WTC11 (cell line): ENCODE measurements at places on chromosomes 5 and 9. TPM values are rescaled to one million over a fixed set of nuclear protein-coding genes. Genes with fewer than 3 reads are reported as not detected.

The TUBB4B gene
- total RNA-seq, result 373 to 376 TPM (median 375 TPM) in 3 replicates

The FOXD4 gene
- 0.13 to 0.25 TPM (median 0.21 TPM) in 3 replicates for total RNA-seq

The GALNT12 gene
- 19.3 to 24.7 TPM (median 23.7 TPM) in 3 replicates for total RNA-seq

The PCDHB11 gene
- total RNA-seq, result 0.61 to 1.2 TPM (median 0.92 TPM) in 3 replicates

The GRXCR2 gene
- not detected in 3 replicates for total RNA-seq

The RNF130 gene
- 56.2 to 61.0 TPM (median 58.5 TPM) in 3 replicates for total RNA-seq

The PRRT1B gene
- 0.48 to 1.2 TPM (median 0.78 TPM) in 3 replicates for total RNA-seq

The C5orf58 gene
- 2.0 to 3.0 TPM (median 2.1 TPM) in 3 replicates for total RNA-seq

GRCh38 chr5:52743970-52744369 is 43.7 kb upstream of the ITGA1 start:
- no peaks in the 10 kb centered on the region for H3K36me3 ChIP-seq
- no peak for DNase-seq
- peaks cover under 1% of the 10 kb centered on the region for H3K4me1 ChIP-seq
- H3K27me3 ChIP-seq, result no peaks in the 10 kb centered on the region

DNA sequence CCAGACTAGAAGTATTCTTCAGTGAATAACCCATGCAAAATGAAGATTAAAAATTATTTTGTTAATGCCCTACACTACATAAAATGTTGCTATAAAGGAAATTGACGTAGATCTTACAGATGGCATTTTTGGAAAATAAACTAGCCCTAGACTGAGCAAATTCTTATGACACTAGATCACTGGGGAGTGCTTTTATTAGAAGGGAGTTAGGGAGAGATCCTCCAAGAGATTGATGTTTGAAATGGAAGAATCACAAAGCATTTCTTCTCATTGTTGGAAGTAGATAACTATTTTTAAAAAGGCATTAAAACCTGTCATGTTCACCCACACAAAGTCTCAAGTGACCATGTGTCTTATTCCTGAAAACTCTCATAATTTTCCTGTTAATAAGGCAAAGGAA is 351.1 kb upstream of the TLE4 start:
- no peak for DNase-seq
- no peak overlapping the region for H3K4me3 ChIP-seq
- H3K36me3 ChIP-seq, result no peaks in the 10 kb centered on the region

DNA sequence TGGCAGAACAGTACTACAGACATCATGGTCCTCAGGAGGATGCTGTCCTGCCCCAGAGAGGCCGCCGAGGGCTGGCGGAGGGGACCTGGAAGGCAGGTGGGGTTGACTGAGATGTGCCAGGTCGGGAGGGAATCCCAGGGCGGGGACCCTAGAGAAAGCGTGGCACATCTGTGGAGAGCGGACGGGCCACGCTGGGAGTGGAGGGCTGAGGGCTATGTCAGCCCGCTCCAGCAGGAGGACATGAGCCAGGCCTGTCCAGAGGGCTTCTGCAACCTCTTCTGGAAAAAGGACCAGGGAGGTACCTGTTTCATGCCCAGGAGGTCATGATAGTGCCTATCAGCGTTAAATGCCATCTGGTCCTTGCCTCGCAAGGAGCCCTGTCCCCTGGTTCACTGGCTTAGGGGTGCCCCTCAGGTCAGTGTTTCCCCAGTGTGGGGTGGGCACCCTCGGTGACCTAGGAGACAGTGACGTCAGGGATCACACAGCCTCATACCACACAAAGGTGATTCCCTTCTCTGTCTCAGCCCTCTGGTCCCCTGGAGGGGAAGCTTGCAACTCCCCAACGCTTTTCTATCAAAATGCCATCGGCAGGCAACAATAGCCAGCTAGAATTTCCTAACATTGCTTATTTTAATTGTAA is 103.6 kb upstream of the IER5L start:
- H3K27me3 ChIP-seq, result no peaks in the 10 kb centered on the region
- no peak for DNase-seq
- no peak overlapping the region for H3K4me3 ChIP-seq
- no peak overlapping the region for H3K27ac ChIP-seq

- H3K4me3 ChIP-seq, result no peak overlapping the region
- no peaks in the 10 kb centered on the region for H3K4me1 ChIP-seq
- no peak overlapping the region for H3K27ac ChIP-seq
- H3K27me3 ChIP-seq, result no peaks in the 10 kb centered on the region; the same call in 1 of the 2 replicates
- no peak for DNase-seq
Measured at GRCh38 chr5:14528926-14529325, 52.7 kb upstream of the OTULINL start.

- H3K27me3 ChIP-seq, result no peaks in the 10 kb centered on the region
- H3K27ac ChIP-seq, result no peak overlapping the region
- no peak for DNase-seq
- H3K4me1 ChIP-seq, result no peaks in the 10 kb centered on the region
Measured at GRCh38 chr5:28548856-28549255, 1510.5 kb upstream of the CDH9 start.

DNA sequence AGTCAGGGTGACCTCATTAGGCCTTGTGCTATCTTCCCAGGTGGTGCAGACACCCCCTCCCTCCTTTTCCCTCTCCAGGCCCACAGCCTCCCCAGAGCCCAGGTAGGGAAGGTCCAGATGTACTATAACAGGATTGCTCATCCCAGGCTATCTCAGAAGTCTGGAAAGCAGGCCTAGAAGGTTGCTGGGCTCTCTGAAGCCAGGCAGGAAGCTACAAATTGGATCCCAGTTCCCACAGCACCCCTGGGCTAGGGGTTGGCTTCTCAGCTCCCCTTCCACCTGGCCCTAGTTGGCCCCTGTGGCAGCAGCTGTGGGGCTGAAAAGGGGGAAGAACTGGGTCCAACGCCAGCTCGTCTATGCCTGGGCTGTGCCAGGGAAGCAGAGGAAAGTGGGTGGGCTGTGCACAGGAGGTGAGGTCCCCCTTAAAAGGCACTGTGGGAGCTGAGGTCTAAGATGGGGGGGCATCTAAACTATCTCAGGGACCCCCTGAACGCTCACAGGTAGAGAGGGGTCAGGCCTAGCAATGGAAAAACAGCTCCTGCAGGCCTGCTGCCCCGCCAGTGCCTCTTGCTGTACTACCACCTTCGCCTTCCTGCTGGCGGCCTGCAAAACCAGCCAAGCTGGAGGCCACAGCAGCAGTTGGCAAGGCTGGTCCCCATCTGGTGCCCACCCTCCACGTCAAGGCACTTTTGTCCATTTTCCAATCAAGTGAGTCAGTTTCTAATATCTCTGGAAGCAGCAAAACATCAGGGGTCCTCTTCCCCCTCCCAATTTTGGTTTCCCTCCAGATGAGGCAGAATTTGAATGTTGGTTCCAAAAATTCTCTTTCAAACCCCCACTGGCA is 13.3 kb upstream of the PSMD5 start:
- H3K27me3 ChIP-seq, result no peaks in the 10 kb centered on the region
- no peak for DNase-seq
- H3K4me3 ChIP-seq, result no peak overlapping the region
- no peak overlapping the region for H3K27ac ChIP-seq

DNA sequence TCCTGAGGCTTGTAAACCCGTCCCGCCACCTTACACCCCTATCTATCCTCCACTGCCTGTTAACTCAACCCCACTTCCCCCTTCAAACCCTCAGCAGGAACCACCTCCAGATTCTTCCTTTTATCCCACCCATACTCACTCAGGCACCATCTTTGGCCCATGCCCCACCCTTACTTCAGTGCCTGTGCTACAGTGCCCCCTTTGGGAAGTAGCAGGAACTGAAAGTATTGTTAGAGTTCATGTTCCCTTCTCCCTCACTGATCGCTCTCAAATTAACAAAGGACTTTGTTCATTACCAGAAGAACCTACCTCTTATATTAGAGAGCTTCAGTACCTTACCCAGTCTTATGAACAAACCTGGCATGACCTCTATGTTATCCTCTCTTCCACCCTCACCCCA is 92.2 kb upstream of the MOCS2 start:
- H3K4me3 ChIP-seq, result no peak overlapping the region
- H3K27me3 ChIP-seq, result no peaks in the 10 kb centered on the region
- no peaks in the 10 kb centered on the region for H3K4me1 ChIP-seq
- DNase-seq, result no peak

DNA sequence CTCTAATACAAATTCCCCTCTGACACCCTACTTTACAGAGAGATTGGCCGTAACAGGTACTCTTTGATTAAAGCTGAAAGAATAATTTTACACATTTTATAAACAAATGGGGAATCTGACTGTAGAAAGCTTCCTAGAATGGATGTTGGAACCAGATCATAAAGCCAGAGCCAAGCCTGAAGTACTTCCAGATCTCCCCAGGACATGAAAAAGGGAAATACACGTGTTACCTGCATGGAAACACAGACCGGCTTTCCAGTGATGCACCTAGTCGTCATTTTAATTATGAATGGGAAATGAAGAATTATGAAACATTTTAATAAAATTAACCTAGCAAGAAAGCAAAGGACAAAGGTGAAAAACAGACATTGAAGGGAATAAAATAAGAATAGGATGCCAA is 66.5 kb downstream of the ERCC6L2 start:
- DNase-seq, result no peak
- H3K27me3 ChIP-seq, result no peaks in the 10 kb centered on the region
- H3K27ac ChIP-seq, result no peak overlapping the region
- peaks cover 75% of the 10 kb centered on the region for H3K36me3 ChIP-seq
- no peak overlapping the region for H3K4me3 ChIP-seq

- H3K27ac ChIP-seq, result no peak overlapping the region
- H3K4me1 ChIP-seq, result peaks cover 32% of the 10 kb centered on the region
- H3K36me3 ChIP-seq, result no peaks in the 10 kb centered on the region
- H3K4me3 ChIP-seq, result no peak overlapping the region
Measured at GRCh38 chr5:142275496-142275895, 49.3 kb downstream of the SPRY4 start.

DNA sequence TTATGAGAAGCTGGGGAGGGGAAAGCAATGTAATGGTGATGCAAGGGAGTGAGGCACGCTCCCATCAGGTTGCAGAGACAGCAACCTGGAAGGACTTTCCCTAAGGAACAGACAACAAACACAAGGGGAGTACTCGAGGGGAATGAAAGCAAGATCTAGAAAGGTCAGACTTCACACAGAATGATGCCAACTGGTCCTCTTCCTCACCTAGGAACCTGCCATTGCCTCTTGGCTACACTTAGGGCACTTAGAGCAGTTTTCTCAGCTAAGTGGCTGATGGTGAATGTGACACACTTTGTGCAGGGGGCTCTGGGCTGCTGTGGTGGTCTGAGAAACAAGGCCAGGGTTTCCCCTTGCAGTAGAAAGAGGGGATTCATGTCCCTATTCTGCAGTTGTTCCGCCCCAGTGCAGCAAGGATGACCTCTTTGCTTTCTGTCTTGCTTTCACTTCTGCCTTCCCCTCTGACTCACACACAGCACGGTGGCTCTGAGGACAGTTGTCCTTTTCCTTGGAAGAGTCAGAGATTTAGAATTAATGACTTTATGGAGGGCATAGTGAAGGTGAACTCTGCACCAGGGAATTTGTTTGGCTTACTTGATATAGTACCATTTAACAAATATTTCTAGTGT is 394.0 kb upstream of the KLF4 start:
- H3K27ac ChIP-seq, result no peak overlapping the region
- no peaks in the 10 kb centered on the region; the same call in 1 of the 2 replicates for H3K27me3 ChIP-seq
- no peak for DNase-seq
- no peak overlapping the region for H3K4me3 ChIP-seq
- H3K36me3 ChIP-seq, result no peaks in the 10 kb centered on the region
- no peaks in the 10 kb centered on the region for H3K4me1 ChIP-seq

- peaks cover 7% of the 10 kb centered on the region for H3K4me1 ChIP-seq
- peaks cover 9% of the 10 kb centered on the region; the same call in 1 of the 2 replicates for H3K36me3 ChIP-seq
- H3K27ac ChIP-seq, result no peak overlapping the region
- no peak overlapping the region for H3K4me3 ChIP-seq
- no peak for DNase-seq
Measured at GRCh38 chr9:87109231-87109631, 161.9 kb upstream of the GAS1 start.

DNA sequence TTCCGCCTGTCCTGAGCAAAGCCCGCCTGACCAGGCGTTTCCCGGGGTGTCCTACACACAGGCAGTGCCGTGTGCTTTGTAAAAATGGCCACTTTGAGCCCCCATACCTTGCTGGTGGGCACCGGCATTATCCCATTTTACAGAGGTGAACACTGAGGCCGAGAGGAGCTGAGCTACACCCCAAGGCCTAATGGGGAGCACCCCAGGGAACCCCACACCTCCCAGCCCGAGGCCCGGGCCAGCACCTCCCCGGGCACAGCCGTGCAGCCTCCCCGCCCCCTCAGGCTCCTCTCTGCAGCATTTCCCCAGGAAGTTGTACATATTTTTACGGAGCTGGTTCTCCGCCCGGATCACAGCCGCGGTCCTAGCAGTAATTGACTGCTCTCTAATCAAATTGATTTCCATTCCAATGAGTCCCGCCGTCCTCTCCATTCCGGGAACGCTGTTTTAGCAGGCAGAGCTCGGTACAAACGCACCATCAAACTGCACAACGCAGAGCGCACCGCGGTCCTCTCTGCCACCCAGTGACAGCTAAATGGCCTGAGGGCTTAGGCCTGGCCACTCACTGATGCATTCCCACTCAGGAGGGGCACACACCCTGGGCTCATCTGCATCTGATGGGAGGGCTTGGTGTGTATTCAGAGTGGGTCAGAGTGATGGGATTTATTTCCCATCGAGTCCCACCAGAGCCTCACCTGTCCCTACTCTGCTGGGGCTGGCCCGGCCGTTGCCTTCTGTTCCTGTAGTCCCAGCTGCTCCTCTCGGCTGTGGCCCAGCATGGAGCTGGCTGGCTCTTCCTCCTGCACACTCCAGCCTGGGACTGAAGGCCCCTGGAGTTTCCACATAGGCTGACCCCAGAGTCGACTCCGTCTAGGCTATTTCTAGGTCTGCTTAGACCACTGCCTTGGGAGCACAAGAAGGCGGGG is 36.2 kb upstream of the UBAC1 start:
- H3K36me3 ChIP-seq, result no peaks in the 10 kb centered on the region
- H3K4me3 ChIP-seq, result no peak overlapping the region
- H3K27ac ChIP-seq, result no peak overlapping the region
- DNase-seq, result no peak
- H3K4me1 ChIP-seq, result peaks cover 16% of the 10 kb centered on the region
